Amygdala (tissue), 56 donors: ENCODE measurements at places on chromosomes 16 and 17.

- DNase-seq, result no peak
Observed at GRCh38 chr16:30145657-30146056, 22.6 kb upstream of the MAPK3 start.

DNA sequence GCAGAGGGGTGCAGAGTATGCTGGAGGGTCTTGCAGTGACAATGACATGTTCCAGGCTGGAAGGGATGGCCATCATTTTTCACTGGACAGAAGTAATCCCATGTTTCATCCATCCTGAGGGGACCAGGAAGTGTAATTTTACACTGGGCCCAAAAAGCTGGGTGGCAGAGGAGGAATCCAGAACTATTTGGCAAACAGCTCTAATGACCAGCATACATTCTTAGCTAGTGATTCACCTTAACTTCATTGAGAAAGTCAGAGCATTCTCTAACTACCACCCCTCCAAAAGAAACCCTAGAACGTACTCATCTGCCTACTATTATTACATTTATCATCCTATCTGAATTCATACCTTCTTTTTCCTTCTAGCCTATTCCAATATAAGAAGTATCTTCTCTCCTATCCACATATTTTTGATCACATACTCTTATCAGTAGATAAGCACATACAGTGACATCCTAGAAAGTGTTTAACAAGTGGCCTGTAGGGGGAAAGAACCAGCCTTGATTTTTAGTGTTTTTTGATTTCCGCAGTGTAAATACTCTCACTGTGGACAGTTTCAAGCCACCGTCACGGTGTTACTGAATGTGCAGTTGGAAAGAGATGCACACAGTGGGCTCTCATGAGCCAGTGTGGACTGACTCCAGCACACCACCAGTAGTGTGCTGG lies 118.1 kb downstream of the FTO start:
- no peak for DNase-seq

DNA sequence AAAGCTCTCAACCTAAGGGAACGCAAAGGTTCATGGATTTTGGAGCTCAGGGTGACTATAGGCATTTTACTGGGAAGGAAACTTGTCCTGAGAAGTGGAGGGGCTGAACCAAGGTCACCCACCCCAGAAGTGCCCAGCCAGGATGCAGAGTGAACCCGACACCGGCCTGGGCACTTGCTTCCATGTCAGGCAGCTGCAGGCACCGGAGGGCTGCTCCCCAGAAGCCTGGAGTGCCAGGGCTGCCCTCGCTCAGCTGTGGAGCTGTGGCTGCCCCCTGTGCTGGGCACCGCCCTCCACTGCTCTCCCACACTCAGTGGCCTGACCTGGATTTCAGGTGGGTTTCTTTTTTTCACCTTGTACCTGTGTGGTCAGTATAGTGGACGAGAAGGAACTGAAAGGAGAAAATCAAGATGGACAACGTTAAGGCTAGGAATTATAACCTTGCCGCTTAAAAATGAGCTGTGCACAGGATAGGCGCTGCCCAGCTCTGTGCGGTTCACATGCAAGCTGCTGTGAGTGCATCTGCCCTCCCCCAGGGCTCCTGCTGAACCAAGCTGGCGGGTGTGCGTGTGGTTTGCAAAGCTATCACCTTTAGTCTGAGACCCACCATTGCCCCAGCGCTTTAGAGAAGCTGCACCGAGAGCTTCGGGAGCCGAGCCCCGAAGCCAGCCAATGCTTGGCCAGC lies 2.2 kb downstream of the MAPK8IP3 start:
- no peak for DNase-seq

- DNase-seq, result no peak
Observed at GRCh38 chr17:41800601-41801373, 11.0 kb downstream of the P3H4 start.

DNA sequence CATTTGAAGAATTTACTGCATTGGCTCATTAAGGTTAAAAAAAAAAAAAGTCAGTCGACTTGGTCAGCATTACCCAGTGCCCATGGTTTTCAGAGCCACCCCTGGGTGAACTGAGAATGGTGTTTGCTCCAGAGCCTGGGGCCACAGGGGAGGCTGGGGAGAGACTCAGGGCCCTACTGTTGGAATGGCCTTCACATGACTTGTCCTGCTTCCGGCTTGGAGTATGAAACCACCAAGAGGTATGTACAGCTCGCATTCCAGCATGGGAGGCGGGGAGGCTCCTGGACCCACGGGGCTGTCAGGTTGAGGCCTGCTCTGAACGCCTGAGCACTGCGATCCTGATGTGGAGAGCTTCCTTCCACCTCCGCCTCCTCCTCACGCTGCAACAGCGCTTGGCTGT lies 36.8 kb downstream of the MSI2 start:
- no peak for DNase-seq

DNA sequence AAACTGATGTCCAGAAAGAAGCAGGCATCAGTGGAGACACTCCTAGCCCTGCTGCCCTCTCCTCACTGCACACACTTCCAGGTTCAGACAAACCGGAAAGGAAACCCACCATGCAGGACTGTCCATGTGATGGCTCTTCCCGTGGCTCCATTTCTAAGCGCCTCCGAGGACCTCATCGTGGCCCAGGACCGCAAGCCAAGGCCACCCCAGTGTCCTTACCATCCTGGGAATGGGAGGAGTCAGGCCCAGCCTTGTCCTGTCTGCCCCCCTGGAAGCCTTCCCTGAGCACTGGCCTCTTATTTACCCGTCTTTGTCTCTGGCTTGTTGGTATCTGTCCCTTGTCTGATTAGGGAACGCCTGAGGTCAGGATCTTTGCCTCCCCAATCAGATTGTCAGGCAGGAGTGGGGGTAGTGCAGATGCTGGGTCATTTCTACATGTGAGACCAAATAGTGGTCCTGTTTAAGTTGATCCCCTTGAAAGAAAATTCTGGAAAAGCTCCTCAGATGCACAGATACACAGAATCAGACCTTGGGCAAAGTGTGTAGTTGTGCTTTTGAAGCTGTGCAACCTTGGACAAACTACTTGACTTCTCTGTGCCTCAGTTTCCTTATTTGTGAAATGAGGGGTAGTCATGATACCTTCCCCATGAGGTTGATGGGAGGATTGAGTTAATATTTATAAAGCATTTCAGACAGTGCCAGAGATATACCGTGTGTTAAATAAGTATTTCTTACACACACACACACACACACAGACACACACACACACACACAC lies 744 bp downstream of the TAC4 start:
- no peak for DNase-seq

- peak; percentile 39 for DNase-seq
Observed at GRCh38 chr17:18184143-18185031, 759 bp downstream of the ALKBH5 start.

- DNase-seq, result no peak
Observed at GRCh38 chr17:82551779-82552457, 32.4 kb downstream of the FOXK2 start.

DNA sequence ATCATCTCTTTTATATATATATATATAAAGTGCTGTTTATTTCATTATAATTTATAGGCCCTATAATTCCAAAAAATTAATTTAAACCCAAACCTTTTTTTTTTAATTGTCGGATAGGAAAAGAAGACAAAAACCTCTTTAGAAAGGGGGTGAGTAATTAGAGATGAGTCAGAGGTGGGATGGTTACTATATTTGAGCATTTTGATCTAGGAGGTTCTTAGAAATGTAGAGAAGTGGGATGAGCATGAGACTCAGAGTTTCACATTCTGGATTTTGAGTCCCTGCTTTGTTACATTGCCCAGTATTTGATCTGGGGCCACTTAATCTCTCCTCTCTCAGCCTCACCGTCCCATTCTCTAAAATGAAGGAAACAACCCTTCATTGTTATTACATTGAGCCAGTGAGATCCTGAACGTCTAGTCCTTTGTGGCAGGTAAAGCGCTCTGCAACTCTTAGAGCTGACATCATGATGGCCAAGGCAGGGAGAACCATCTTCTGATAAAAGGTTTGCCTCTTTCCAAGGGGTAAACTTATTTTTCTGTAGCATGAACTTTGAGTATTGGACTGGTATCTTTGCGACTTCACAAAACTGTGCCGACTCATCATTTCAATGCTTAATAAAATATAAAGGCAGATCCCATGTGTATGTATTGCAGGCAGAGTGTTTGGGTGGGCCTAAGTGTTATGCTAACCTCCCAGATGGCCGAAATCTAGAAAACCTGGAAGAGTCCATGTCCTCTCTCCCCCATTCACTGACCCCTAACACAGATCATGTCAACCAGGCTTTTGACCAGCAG lies 21.3 kb downstream of the HS3ST3B1 start:
- no peak for DNase-seq

GRCh38 chr17:40333781-40334448 lies 24.9 kb downstream of the RARA start:
- DNase-seq, result no peak
